Stimulated activated CD8-positive, alpha-beta memory T cell treated with anti-CD3 and anti-CD28 coated beads, Interleukin-15, amount 100 ng/mL, for 24 hours (primary cell): ENCODE measurements at places on chromosomes 6 and 20.

DNA sequence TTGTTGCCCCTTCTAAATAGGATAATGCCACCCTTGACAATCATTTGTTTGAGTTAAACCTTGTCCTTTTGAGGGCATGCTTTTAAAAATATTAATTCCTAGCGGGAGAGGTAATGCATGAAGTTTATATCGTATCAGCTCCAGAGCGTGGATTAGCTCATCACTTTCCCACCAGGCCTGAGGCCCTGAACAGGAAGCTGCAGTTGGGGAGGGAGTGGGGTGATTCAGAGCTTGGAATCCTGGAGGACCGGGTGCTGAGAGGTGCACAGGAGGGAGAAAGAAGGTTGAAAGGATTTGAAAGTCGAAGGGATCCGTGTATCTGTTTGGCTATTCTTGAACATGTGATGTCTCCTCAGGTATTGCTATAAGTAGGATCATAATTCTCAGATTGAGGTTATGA lies 25.0 kb downstream of the ZDHHC14 start:
- DNase-seq, result no peak

DNA sequence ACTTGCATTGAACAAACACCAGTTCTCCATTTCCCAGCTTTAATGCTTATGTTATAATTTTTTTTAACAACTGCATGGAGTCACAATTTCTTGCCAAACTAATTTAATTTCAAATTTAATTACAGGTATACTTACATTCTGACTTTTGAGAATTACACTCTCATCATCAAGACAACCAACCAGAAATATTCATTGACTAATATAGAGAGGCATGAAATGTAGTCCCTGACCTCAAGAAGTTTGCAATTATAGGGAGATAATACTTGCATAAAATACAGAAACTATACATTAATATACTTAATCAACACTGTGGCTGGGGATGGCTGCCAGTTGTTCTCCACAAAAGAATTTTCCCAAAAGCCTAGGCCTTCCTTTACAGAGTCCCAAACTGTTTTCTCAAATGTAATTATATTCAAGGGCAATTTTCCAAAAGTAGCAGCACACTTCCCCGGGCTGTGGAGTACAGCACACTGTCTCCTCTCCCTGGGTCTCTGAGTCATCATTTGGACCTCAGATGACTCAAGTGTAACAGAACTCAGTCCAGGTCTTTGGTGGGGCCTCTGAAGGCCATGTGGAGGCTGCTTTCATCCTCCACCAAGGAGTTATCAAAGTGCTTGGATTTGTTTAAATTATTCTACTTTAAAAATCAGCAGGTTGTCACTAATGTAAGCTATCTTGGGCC lies 114.1 kb downstream of the KIF16B start:
- no peak for DNase-seq

- no peak for DNase-seq
Observed at GRCh38 chr20:36249450-36249849, 13.2 kb downstream of the AAR2 start.

GRCh38 chr6:56986611-56987010 lies 31.7 kb downstream of the BEND6 start:
- DNase-seq, result no peak
